ENCODE measurements at places on chromosomes 7 and 10.

GRCh38 chr10:133104963-133105640, 17.4 kb downstream of the ADGRA1 start:
- DNase-seq: no peak

DNA sequence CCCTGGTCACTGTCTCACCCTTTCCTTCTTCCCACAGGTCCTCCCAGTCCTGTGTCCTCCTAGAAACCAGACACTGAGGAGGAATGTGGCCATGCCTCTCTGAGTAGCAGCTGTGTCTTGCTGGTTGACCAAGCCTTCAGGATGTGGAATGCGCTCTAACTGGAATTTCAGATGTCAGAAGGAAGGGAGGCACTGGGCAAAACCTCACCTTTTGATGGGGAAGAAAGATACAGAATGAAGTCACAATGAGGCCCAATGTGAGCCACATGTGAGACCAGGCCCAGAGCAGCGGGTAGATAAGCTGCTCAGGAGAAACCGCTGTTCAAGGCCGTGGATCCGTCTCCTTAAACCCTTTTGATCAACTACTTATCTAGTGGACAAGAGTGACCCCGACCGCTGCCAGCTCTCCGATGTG, 54.8 kb upstream of the ECHDC3 start:
- no peak for DNase-seq

- no peak for DNase-seq
These were observed 1.2 kb downstream of the SUV39H2 start for GRCh38 chr10:14879928-14880193.

DNA sequence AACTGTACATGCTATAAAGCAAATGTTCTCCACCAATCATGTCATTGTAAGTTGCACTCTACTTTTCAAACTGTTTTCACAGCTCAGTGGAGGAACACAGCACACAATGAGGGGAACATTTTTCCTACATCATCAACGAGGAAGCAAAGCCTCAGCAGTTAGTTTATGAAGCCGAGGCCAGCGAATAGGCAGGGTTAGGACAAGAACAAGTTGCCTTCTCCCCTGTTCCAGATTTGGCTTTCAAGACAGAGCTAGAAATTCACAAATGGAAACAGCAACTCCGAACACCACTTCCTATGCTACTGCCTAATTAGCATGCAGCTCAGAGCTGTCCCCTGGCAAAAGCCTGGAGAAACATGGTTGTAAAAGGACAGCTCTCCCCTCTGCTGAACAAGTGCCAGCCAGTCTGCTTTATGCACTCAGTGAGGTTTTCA, 19.8 kb downstream of the ITGB8 start:
- DNase-seq: no peak

DNA sequence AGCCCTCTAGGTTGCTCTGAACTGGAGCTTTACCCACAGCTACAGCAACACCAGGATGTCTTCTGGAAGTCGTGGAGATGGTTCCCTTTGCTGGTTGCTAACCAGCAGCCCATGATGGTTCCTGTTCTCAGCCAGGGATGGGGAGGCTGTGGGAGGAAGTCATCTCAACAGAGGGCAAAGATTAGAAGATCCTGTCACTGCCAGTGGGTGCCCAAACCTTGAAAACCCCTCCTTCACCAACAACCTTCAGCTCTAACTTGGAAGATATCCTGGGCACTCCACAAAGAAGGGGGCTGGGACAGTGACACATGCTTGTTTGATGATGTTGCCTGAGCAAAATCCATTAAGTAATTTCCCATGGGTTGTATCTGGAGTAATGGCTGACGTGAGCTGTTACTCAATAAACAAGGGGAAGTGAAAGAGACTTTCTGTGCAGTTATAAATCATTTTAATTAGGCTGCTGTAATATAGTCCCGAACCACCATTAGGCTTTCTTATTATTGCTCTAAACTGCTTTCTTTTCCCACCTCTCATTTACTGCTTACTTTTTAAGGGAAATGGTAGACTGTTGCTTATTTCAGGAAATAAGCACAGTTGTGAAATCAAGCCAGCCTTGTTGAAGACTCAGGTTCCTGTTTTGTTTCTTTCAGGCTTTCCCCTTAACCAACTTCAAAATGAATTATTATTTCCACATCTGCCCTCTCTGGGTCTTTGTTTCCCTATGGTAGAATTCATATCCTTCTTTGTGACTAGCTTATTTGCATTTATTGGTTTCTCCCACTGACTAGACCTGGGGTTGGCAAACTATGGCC, 124.8 kb downstream of the PPP1R17 start:
- DNase-seq: no peak

DNA sequence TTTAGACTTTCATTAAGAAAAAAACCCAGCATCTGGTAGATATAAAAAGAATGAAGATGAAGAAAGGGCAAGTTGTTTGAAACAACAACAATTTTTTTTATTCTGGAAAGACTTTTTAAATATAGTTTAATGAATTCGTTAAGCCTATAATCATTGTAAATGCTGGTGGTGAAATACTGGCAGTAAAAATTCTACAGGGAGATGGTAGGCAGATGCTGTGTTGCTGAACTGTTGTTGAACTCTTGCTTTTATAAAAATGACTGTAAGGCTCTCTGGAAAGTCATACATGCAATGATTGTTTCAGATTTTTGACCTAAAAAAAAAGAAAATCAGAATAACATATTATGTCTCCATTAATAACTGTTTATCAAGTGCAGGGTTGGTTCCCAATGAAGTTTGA, 39.0 kb downstream of the SCIN start:
- DNase-seq: no peak

- DNase-seq: no peak
These were observed 463 bp upstream of the UPP1 start for GRCh38 chr7:48088559-48089045.

GRCh38 chr7:2785071-2785500, 59.0 kb downstream of the GNA12 start:
- DNase-seq: no peak

GRCh38 chr7:43433639-43434038, 149.3 kb upstream of the STK17A start:
- DNase-seq: no peak

DNA sequence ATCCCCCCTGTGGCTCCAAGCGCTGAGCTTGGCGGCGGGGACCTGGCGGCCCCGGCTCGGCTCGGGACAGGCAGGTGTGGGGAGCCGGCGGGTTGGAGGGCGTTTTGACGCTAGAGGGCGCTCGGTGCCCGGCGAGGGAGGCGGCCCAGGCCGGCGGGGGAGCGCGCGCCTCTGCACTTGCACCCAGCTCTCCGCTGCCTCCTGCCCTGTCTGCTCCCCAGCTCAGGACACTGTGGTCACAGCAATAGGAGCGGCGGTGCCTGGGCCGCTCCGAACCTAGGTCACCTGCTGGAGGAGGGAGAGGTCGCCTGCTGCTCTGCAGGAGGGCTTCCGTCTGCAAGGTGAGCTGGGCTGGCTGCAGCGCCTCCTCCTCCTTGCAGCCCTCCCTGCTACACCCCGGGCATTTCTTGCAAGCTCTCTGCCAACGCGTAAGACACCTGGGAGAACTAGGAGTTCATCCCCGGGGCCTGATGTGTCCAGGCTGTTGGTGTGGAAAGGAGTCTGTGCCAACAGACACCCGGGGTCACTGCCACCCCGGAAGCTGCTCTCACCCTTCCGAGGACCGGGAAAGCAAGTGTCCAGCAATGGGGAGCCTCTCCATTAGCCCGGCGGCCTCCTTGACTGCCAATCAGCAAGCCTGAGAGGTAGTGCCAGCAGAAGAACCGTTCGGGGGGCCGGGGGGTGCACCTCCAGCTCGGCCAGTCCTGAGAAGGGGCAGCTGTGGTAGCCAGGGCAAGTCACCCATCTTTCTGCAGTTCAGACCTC, 620.4 kb downstream of the GALNT17 start:
- DNase-seq: no peak

DNA sequence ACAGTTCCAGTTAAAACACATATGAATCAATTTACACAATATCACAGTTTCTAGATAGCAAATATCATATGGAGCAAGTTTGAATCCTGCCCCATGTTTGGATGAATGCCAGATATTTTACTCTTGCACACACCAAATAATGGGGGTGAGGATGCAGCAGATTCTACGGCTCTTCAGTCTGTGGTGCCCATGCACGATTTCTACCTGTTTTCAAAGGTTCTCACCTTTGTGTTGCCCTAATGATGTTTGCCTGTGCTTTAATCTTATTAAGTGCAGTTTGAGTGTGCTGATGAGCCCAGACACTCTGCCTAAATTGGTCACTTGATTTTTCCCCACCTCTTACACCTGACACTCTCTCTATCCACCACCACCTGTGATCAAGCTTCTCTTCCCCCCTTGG, 119.6 kb downstream of the NPY start:
- DNase-seq: no peak

All from T-helper 17 cell (primary cell).